NCI-H2029 treated with DMSO at 0.1 percent for 48 hours (cell line): ENCODE measurements at places on chromosomes 6 and 20.

GRCh38 chr6:33571637-33572316, 8.3 kb downstream of the BAK1 start:
- no peak for DNase-seq

GRCh38 chr6:157541618-157542413, 160.8 kb downstream of the ZDHHC14 start:
- DNase-seq = no peak

DNA sequence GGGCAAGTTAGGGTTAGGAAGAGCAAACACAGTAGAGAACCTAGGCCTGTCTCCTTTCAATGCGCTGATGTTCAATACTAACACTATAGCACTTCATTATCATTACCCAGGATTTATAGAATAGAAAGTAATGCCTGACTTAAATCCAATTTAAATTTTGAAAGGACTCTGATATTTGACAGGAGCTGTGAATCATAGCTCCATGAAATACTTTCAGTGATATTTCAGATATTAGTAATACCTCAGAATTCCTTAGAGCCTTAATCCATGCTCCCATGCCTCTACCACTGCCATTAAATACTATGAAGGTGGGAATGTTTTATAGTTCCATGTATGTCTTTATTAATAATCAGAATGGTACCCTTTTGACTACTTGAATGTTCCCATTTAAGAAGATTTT, 530.2 kb downstream of the BCKDHB start:
- DNase-seq = no peak

DNA sequence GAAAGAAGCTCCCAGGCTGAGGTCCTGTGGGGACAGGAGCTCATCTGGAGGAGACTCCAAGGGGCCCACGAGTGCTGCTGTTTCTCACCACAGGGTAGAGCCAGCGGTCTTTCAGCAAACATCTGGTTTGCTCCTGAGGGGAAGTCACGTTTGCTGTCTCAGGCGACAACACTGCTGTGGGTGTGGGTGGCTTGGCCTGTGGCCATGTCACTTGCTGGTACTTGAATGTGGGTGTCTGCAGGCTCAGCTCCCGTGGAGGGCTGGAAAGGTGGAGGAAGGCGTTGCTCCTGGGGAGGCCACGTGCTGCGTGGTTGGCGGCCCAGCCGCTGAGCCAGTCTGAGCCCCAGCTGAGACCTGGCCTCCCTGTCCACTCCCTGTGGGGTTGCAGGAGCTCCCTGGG, 52.8 kb upstream of the MPC1 start:
- no peak for DNase-seq

DNA sequence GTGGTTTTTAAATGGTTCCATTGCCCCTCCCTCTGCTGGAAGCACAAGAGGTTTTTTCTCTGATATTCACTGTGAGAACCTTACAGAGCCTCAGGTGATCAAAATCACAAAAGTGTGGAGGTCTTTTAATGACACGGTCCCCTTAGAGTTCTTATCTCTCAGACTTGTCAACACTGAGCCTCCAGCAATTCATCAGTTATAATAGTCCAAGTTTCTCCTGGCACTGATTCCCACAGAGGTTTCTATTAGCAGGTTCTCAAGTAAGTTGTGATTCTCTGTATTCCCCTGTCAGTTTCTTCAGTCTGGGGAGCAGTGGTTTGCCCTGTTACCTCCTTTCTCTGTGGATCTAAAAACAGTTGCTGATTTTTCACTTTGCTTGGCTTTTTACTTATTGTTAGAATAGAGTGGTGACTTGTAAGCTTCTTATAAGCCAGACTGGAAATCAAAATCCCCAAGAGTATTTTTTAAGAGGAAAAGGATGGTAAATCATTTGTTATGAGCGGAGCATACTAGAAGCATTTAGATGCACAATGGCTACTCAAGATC, 157.4 kb upstream of the BMP5 start:
- DNase-seq = no peak

DNA sequence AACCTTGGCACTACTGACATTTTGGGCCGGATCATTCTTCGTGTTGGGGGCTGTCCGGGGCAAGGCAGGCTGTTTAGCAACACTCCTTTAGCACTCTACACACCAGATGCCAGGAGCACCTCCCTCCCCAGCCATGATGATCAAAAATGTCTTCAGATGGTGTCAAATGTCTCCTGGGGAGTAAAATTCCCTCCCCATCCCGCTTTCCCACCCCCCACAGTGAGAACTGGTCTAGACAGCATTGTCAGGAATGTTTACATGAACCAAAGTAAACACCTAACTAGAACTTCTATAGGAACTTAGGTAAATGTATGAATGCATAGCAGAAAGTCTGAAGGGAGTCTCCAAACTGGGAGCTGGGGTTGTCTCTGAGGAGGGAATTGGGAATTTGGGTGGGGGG, 70.0 kb upstream of the TOP1 start:
- DNase-seq = no peak

GRCh38 chr6:149389509-149390297, 10.4 kb upstream of the SUMO4 start:
- DNase-seq = no peak

DNA sequence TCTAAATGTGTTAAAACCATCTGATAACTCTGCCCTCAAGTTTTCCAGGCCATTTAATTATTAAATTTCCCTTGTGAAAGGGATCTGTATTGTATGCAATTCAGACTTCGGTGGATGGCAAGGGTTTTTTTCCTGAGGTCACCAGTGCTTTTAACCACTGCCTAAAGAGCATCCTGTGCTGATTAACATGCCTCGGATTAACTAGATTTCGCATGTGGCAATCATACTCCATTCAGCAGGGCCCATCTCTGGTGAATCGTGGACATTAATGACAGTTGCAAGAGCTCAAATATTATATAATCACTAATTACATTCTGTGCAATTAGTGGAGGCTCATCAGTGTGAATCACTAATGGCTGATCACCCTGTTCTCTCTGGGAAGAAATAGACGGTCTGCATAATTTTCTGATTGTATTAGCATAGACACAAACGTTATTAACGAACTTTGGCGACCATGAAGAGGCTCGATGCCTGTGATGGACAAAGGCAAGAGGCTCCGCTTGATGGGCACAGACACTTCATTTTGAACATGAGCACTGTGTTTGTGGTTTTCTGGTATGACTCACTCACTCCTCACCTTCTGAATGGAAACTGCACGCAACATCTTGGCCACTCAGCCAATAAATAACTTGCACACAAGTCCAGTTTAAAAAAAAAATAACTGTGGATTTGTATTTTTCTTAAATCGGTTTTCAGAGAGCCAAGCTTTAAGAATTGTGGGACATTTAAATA, 31.4 kb downstream of the LINC00237 start:
- peak; percentile 12 for DNase-seq

GRCh38 chr6:15434823-15435380, 189.0 kb downstream of the JARID2 start:
- no peak for DNase-seq

- DNase-seq = no peak
Observed at GRCh38 chr6:114157848-114158247, 185.0 kb downstream of the HS3ST5 start.

DNA sequence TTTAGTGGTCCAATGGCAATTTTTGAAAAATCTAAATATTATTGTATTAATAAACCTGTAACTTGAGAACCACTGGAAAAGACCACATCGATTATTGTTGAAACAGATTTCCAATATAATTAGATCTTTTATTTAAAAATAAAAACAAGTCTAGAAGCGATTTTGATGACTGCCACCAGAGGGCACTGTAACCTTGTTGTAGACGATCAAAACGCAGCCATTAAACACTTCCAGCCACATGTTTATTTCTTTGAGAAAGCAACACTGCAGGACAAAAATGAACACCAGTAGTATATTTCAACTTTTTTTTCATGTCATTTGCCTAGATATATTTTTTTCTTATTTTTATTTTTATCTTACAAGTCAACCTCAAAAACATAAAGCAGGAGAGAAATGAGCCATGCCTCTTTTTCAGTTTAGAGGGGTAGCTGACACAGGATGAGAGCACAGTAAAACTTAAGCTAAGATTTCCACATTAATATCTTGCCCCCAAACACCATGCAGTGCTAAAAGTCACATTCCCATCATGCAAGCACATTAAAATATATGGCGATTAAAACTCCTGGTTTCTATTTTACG, 115.4 kb downstream of the OPRM1 start:
- DNase-seq = peak; percentile 67

- DNase-seq = peak; percentile 85
Observed at GRCh38 chr6:106886922-106887797, 87.4 kb downstream of the CD24 start.

- no peak for DNase-seq
Observed at GRCh38 chr6:56041591-56041990, 166.2 kb upstream of the BMP5 start.

DNA sequence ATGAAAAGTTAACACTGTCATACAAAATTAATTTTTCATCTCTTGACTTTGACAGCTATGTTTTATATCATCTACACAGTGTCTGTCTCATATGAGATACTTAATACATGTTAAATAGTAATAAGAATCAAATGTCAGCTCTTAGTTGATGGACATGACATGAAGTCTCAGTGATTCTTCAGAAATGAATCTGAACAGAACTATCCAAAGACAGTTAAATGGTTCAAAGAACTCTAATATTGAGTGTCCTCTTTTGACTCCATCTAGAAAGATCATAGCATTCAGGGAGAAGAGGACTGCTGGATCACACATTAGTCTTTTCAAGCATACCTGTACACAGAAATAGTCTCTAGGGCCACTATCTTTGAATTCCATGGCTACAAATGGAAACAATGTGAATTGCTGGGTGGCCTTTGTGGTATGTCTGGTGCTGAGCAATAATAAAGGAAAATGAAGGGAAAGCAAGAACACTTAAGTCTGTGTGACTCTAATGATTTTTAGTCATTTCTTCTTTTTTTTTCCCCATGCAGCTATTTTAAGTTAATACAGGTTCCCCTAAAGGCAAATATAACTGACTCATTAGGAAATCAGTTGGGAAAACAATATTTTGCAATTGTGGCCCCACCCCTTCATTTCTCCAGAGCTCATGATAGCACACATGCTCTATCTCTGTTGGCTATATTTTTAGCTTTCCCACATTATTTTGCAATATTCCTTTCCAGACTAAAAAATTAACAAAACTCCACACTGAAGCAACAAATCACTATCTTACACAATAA, 367.5 kb downstream of the GRIK2 start:
- DNase-seq = no peak

DNA sequence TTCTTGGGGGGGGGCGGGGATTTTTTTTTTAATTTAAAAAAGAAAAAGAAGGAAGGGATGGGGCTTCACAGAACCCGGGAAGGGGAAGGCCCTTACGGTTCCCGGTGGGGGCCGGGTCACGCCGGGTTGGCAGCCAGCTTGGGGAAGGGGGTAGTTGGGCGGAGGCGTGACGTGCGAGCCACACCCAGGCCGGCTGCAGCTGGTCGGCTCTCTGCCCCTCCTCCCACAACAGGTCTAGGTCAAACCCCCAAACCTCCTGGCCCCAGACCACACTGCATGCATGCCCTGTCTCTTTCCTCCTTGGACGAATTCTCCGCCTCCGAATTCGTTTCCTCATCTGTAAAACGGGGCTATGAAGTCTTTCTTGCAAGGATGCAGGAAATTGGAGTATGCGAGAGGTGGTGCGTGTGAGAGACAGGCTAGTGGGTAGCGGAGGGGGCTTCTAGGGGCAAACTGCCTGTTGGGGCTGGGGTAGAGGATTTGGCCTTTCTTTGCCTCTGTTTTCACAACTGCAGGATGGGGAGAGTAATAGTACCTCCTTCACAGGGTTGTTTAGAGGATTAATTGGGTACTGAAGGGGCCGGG, 828 bp downstream of the HCK start:
- no peak for DNase-seq

DNA sequence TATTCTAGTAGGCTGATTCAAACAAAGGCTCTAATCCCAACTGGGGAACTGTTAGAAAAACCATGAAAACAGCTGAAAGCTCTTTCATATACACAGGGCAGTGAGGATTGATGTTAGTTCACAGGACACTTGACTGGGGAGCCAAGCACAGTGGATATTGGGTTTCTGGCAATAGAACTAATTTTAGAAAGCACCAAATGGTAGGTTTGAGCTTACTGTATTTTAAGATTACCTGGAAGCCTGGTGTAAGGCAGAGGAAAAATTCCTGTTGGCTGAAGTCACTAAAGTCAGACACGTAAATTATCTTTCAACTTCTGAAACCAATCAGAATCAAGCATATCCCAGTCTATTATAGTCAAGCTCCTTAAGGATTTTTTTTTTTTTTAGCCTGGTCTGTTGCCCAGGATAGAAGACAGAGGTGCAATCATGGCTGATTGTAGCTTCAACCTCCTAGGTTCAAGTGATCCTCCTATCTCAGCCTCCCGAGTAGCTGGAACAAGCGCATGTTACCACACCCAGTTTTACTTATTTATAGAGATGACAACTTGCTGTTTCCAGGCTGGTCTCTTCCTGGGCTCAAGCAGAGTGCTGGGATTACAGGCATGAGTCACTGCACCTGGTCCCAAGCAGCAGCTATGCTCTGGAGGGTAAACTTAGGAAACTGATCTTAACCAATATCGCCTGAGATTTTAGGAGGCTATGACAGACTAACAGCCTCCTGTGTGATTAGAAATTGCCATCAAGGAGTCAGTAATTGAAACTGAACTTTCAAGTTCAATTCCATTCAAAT, 32.5 kb upstream of the SYNCRIP start:
- DNase-seq = no peak

- DNase-seq = no peak
Observed at GRCh38 chr6:97215157-97215769, 67.8 kb downstream of the MMS22L start.

DNA sequence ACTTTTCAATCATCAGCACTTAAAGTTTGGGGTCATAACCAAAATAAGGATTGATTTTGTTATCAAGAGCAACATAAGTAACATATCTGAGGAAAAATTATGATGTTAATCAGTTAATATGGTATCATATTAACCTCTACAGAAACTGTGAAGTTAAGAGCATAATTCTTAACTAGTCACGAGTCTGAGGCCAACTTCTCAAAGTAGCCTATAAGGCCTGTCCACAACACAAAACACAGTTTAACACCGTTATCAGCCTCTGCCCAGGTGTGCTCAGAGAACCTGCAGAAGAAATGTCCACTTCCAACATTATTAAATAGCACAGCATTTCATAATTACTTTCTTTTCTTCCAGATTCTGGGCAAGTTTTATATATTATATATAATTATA, 1.1 kb downstream of the STX7 start:
- DNase-seq = no peak

GRCh38 chr6:110296241-110297025, 61.7 kb downstream of the METTL24 start:
- no peak for DNase-seq

DNA sequence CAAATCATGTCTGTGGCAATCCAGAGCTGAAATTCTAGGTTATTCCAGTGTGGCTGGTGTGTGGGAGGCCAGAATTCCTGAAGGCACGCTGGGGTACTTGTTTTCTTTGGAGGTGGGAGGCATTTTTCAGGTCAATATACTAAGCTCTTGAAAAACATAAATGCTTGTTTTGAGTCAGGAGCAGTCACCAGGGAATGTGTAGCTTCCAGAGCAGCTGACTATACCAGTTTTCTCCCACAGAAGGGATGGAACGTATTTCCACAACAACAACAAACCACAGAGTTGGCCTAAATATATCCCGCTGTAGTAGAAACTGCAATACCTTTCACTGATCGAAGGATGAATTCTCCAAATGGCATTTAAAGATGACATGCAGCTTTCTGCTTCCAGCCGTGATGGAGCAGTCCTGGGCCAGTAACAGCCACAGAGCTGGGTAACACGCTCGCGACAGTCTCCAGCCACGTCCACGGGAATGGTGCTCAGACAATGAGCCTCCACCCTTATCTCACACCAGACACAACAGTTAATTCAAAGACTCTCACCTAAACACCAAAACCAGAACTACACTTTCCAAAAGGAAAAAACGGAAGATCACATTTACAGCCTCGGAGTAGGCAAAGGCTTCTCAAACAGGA, 23.2 kb downstream of the CHRNA4 start:
- DNase-seq = no peak

GRCh38 chr6:130885392-130886192, 58.4 kb downstream of the SMLR1 start:
- DNase-seq = no peak
